Esophagus squamous epithelium (tissue), 5 donors: ENCODE measurements at places on chromosomes 4 and X.

- DNase-seq = no peak
Measured at GRCh38 chr4:139889264-139889663, 223.6 kb downstream of the MGST2 start.

GRCh38 chr4:174646326-174646725 is 124.0 kb upstream of the HPGD start:
- no peak for DNase-seq

- no peak for DNase-seq
Measured at GRCh38 chr4:1414831-1415680, 8.8 kb upstream of the NKX1-1 start.

DNA sequence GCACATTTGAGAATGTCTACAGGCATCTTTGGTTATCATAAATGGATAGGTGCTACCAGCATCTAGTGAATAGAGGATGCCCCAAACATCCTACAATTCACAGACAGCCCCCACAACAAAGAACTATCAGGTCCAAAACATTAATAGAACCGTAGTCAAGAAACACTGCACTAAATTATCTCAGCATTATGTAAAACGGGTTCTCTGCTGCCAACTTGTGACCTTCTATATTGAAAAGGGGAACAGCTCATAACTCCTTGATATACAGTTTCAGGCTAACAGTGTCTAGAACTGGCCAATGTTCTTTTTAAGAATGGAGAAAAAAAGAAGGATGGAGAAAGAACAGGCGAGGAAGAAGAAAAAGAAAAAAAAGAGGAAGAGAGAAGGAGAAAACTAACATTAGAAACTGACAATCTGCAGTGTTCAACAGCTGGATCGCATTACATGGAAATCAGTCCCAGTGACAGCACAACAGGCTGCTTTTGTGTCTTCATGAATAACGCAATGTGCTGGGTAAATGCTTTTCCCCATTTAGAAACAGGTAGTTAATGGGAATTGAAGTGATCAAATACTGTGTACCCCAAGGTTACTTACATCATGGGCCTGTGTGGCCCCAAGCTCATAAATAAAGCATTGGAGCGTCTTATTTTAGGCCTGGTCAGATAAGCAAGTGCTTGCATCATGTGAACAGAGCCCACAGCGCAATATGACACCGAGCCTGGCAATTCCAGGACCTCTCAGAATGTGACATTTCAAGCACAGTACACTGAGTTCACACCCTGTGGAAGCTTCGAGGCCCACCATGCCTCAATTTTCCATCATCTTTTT is 339.5 kb downstream of the DHX15 start:
- no peak for DNase-seq

DNA sequence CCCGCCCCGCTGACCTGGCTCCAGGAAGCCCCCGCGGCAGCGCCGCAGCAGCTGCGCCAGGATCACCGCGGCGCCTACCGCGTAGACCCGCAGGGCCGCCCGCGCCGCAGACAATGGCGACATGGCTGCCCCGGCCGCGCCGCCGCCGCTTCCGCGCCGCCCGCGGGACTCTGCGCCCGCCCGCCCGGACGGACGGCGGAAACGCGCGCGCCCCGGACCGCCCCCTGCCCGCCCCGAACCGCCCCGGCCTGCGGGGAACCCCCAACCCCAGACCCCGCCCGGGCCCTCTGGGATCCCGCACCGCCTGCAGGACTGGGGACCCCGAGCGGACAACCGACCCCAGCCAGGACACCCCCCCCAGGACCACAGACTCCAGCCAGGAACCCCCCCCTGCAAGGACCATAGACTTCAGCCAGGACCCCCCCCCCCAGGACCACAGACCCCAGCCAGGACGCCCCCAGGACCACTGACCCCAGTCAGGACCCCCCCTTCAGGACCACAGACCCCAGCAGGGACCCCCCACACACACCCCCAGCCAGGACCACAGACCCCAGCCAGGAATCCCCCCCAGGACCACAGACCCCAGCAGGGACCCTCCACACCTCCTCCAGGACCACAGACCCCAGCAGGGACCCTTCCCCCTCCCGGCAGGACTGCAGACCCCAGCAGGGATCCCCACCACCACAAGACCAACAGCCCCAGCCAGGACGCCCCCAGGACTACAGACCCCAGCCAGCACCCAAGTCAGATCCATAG is at the start of the genes DHRSX and ZBED1:
DHRSX (minus strand) TSS at position 174 of the 756 bp plus-strand sequence; CDS start at position 123, 51 bp downstream.
ZBED1 (minus strand) TSS at position 174 of the 756 bp plus-strand sequence. CDS start 10,257 bp downstream, outside the sequence.
- DNase-seq = no peak

DNA sequence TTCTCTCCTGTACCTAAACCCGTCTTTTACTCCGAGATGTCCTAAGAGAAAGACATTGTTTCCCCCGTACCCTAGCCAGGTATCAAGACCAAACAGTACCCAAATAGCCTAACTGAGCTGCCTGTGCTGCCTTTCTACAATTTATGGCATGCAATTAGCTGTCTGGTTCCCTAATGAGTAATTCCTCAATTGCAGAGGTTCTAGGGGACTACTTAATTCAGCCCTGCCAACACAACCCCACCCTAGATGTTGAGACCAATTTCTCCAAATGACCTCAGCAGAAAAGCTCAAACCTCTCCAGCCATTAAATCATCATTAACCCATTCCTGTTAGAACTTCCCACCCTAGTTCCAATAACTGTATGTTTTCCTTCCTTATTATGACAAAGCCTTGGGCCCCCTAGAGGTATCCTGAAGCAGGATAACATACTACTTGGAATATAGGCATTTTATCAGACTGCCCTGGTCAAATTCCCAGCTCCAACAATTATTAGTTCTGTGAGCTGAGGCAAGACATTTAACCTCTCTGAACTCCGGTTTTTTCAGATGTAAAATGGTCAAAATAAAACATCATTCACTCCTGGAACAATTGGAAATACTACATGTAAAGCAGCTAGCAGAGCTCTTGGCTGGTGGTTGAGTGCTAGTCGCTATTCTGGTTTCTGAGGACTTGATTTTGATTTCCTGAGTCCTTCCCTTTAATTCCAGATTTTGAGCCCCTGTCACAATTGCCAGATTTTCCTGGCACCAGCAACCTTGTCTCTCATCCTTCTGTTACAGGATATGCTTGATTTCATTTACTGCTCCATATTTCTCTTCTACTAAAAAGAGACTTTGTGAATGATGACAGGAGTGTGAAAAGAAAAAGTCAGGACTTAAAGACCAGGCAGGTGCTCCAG is 244.6 kb upstream of the TENM3 start:
- no peak for DNase-seq
